ENCODE measurements at places on chromosomes 11 and 22. TPM values are rescaled to one million over a fixed set of nuclear protein-coding genes. Genes with fewer than 3 reads are reported as not detected.

DNA sequence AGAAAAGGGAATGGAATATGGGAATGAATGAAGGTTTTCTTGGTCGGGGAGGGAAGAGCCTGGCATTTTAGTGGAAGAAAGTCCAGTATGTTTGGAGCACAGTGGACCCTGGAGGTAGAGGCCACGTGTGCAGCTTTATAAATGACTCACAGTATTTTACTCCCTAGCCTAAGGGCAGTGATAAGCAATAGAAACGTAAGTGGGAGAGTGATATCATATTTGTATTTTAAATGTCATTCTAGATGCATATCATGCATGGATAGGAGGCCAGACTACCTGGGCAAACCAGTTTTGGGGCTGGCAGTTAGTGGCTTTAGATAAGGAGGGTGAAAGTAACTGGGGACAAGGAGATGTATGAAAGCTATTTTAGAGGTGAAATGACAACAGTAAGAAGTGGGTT, 174.1 kb downstream of the ARHGAP42 start:
- DNase-seq = no peak
- H3K4me1 ChIP-seq = peaks cover 10% of the 10 kb centered on the region
- H3K27me3 ChIP-seq = no peaks in the 10 kb centered on the region
- H3K36me3 ChIP-seq = no peaks in the 10 kb centered on the region

Gene SLN
- not detected for total RNA-seq

DNA sequence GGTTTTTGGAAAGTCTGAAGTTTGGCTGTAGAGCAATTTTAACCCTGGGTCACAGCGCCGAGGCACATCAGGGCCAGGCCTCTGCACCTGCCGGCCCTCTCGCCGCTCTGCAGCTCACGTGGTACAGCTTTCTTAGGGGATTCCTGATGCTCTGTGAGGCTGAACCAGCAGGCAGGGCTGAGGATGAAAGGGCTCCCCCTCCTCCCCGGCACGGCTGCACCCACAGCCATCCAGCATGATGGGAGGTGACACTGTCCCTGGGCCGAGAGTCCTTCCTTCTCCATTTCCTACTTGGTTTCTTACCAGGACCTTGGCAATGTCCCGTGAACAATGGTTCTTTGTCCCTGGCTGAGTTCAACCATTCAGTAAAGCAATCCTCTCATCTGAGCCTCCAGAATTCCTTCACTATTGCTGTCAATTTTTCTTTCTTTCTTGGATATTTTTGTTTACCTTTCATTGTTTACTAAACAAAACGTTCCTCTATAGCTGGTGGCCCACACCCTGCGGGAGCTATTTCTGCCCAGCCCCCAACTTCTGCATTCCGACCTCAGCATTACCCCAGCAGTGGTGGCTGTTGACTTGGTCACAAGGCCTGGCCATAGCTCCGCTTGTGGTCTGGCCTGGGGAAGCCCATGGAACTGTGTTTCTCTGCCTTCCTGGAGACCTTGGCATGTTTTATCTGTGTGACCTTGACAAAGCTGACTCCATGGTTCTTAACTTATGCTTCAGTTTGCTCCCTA, 172.8 kb upstream of the B3GAT1 start:
- no peaks in the 10 kb centered on the region for H3K27me3 ChIP-seq
- DNase-seq = no peak
- H3K27ac ChIP-seq = no peak overlapping the region
- H3K36me3 ChIP-seq = no peaks in the 10 kb centered on the region

GRCh38 chr22:29457730-29458129, 19.3 kb downstream of the RFPL1 start:
- H3K4me3 ChIP-seq = no peak overlapping the region
- no peaks in the 10 kb centered on the region for H3K36me3 ChIP-seq
- H3K27me3 ChIP-seq = no peaks in the 10 kb centered on the region
- no peak overlapping the region for H3K27ac ChIP-seq
- H3K4me1 ChIP-seq = no peaks in the 10 kb centered on the region

DNA sequence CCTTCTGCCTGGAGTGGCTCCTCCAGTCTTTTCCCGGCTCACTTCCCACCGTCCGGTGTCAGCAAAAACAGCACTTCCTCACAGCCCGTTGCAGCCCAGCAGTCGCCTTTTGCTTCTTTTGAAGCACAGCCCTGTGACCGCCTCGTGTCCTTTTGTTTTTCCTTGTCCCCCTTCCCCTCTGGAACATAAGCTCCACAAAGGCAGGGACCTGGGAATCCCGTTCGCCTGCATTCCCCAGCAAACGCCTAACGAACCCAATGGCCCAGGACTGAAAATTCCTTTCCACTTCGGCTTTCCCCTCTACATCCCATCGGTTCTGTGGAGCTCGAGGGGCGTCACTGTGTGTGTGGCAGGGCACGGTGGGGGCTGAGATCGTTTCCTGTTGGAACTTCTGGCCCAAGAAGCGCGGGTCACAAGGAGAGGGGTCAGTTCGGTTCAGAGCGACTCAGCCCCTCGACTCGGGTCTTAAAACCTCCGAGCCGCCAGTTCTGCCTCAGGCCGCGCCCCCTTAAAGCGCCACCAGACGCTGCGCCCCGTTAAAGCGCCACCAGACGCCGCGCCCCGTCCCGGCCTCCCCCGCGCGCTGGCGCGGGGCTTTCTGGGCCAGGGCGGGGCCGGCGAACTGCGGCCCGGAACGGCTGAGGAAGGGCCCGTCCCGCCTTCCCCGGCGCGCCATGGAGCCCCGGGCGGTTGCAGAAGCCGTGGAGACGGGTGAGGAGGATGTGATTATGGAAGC, 841 bp downstream of the RIC8A start:
- H3K4me3 ChIP-seq = peak overlapping the region; percentile 99
- peak; percentile 98 for DNase-seq
- H3K27me3 ChIP-seq = no peaks in the 10 kb centered on the region
- H3K36me3 ChIP-seq = peaks cover 63% of the 10 kb centered on the region
- peak overlapping the region; percentile 99 for H3K27ac ChIP-seq
- H3K4me1 ChIP-seq = peaks cover 33% of the 10 kb centered on the region

Gene CYB5R2
- 9.1 TPM for total RNA-seq

- H3K27ac ChIP-seq = no peak within 1 kb of the TSS
- no peaks in the 10 kb centered on the region for H3K4me1 ChIP-seq
- H3K4me3 ChIP-seq = no peak within 1 kb of the TSS
Measured at GRCh38 chr11:134412203-134413042, at the start of gene B3GAT1. B3GAT1 (minus strand) TSS chr11:134412242; CDS start chr11:134387659, 24,583 bp downstream.

Gene SPTBN2
- total RNA-seq = 2.2 TPM

DNA sequence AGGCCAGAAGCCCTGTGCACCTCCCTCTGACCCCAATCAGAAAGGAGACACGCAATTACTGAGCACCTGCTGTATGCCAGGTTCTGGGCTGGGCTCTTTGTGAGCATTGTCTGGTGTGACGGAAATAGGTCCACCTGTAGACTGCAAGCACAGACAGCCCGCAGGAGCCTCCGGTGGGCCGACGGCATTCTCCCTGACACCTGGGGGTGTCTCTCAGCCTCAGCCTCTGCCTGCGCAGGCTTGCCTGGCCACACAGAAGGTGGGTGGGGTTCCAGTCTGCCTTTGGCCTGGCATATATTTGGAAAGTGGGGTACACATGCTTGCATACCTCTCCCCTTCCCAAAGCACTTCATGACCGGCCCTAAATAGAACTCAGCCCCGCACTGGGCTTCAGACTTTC, 129.3 kb downstream of the BUD13 start:
- no peaks in the 10 kb centered on the region for H3K27me3 ChIP-seq
- H3K4me1 ChIP-seq = no peaks in the 10 kb centered on the region
- no peak overlapping the region for H3K4me3 ChIP-seq
- DNase-seq = no peak
- no peaks in the 10 kb centered on the region for H3K36me3 ChIP-seq

Gene CABP7
- total RNA-seq = not detected

Gene GTPBP1
- total RNA-seq = 28.3 TPM

Gene APOA5
- not detected for total RNA-seq

- no peaks in the 10 kb centered on the region for H3K36me3 ChIP-seq
- peak; percentile 86 for DNase-seq
- H3K4me1 ChIP-seq = peaks cover 19% of the 10 kb centered on the region
- peak overlapping the region; percentile 72 for H3K4me3 ChIP-seq
Measured at GRCh38 chr11:16612566-16613261, 125.7 kb upstream of the C11orf58 start.

GRCh38 chr11:22732588-22732987, 66.2 kb downstream of the GAS2 start:
- DNase-seq = no peak
- H3K4me1 ChIP-seq = no peaks in the 10 kb centered on the region
- no peak overlapping the region for H3K27ac ChIP-seq
- no peaks in the 10 kb centered on the region for H3K36me3 ChIP-seq
- H3K4me3 ChIP-seq = no peak overlapping the region
- no peaks in the 10 kb centered on the region for H3K27me3 ChIP-seq

DNA sequence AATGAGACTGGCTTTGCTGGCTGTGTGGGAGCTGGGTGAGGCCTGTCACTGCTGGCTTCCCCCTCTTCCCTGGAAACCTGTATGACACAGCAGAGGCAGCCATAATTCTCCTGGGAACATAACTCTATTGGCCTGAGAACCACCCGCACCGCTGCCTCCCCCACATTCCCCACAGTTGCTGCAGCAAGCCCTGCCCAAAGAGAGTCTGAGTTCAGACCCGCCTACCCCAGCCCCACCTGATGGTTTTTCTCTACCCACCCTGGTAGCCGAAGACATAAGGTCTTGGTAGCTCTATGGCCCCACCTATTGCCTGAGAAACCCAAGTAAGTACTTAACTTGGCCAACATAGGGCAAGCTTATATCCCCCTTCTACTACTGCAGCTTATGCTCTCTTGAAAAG, 174.8 kb downstream of the C11orf91 start:
- H3K4me1 ChIP-seq = peaks cover 4% of the 10 kb centered on the region
- no peaks in the 10 kb centered on the region for H3K36me3 ChIP-seq
- H3K27me3 ChIP-seq = no peaks in the 10 kb centered on the region
- no peak overlapping the region for H3K4me3 ChIP-seq
- DNase-seq = no peak

GRCh38 chr11:118170882-118171268, 5.6 kb downstream of the SCN2B start:
- H3K36me3 ChIP-seq = no peaks in the 10 kb centered on the region
- peak; percentile 75 for DNase-seq
- H3K4me3 ChIP-seq = no peak overlapping the region
- H3K4me1 ChIP-seq = no peaks in the 10 kb centered on the region
- H3K27ac ChIP-seq = no peak overlapping the region

- no peak overlapping the region for H3K27ac ChIP-seq
- H3K36me3 ChIP-seq = no peaks in the 10 kb centered on the region
- H3K27me3 ChIP-seq = peaks cover 2% of the 10 kb centered on the region
- H3K4me1 ChIP-seq = no peaks in the 10 kb centered on the region
- H3K4me3 ChIP-seq = no peak overlapping the region
- DNase-seq = no peak
Measured at GRCh38 chr11:117501237-117501898, 173.7 kb downstream of the CEP164 start.

DNA sequence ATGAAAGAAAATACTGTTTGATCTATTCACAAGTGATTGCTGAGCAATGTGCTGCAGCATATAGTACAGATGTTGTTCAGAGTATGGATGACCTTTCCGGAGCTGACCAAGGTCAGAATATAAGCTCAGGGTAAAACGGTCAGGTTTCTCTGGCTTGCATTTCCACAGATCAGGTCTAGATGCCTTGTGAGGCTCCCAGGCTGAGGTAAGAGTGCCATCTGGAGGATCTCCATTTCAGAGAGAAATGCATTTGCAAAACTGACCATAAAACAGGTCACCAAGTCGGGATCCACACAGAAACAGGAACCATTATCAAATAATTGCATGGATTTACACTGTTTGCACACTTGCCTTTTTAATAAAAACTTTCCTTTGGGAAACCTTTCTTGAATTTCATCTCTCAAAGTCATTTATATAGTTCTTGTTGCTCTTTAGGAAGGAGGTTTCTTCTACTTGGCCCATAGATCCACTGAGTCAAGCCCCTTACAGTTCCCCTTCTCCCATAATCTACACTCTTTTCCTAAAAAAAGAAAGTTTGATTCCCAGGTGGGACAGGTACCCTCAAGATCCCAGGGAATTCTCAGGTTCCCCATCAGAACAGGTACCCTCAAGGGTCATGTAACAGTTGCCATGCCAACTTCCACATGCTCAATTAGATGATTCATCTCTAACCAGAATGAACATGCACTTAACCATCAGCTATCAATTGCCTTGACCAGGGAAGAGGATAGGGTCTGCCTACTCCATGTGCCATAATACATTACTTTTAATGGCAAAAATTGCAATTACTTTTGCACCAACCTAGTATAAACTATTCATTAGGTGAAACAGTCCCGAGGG, 25.0 kb upstream of the TMPRSS5 start:
- H3K27me3 ChIP-seq = no peaks in the 10 kb centered on the region
- DNase-seq = peak; percentile 66
- peaks cover 27% of the 10 kb centered on the region for H3K4me1 ChIP-seq
- no peak overlapping the region for H3K27ac ChIP-seq
- H3K36me3 ChIP-seq = peaks cover 7% of the 10 kb centered on the region
- H3K4me3 ChIP-seq = no peak overlapping the region

- DNase-seq = no peak
- no peaks in the 10 kb centered on the region for H3K27me3 ChIP-seq
- H3K4me3 ChIP-seq = no peak overlapping the region
- no peaks in the 10 kb centered on the region for H3K4me1 ChIP-seq
- H3K27ac ChIP-seq = no peak overlapping the region
Measured at GRCh38 chr11:94823102-94823732, 55.1 kb downstream of the AMOTL1 start.

Gene C11orf91
- not detected for total RNA-seq

GRCh38 chr22:29456211-29456671, 17.9 kb downstream of the RFPL1 start:
- H3K36me3 ChIP-seq = no peaks in the 10 kb centered on the region
- DNase-seq = no peak
- no peaks in the 10 kb centered on the region for H3K27me3 ChIP-seq
- H3K4me1 ChIP-seq = no peaks in the 10 kb centered on the region

Gene SLC1A2
- total RNA-seq = 0.72 TPM

DNA sequence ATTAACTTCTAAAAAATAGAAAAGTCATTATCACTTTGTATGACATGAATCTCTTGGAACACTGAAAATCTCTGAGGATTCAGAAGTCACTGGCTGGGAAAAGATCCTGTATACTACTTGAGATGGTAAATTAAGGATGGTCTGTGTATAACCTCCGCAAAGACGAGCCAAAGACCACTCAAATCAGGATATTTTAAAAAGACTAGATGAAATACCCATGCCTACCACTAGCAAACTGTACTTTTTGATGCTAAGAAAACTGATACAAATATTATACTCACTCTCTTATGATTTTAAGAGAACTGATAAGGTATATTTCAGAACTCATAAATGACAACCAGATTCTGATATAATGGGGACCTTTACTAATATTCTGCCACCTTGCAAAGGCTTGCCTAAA, 78.6 kb upstream of the APOA1 start:
- no peak overlapping the region for H3K4me3 ChIP-seq
- H3K4me1 ChIP-seq = peaks cover 15% of the 10 kb centered on the region
- no peaks in the 10 kb centered on the region for H3K36me3 ChIP-seq
- no peak overlapping the region for H3K27ac ChIP-seq
- H3K27me3 ChIP-seq = no peaks in the 10 kb centered on the region

DNA sequence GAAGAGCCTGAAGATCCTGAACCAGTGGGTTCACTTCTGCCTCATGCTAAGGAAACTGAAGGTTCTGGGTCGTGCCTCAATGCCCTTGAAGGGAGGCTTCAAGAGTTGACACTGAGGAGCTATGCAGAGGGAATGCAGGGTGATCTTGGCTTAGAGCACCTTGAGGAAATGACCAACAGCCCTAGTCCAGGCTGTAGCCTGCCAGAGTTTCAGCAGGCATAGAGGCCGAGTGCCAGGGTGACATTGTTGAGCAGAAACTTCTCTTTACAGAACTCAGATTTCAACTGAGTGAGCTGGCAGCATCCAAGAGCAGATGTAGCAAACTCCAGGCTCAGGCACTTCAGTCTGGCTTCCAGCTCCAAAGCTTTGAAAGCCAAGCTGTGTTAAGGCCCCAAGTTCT, 23.1 kb upstream of the CAPRIN1 start:
- H3K27me3 ChIP-seq = no peaks in the 10 kb centered on the region
- no peaks in the 10 kb centered on the region for H3K36me3 ChIP-seq
- H3K27ac ChIP-seq = no peak overlapping the region
- H3K4me1 ChIP-seq = no peaks in the 10 kb centered on the region

Data from osteoblast (primary cell).